ENCODE measurements at places on chromosomes 2 and 18.

DNA sequence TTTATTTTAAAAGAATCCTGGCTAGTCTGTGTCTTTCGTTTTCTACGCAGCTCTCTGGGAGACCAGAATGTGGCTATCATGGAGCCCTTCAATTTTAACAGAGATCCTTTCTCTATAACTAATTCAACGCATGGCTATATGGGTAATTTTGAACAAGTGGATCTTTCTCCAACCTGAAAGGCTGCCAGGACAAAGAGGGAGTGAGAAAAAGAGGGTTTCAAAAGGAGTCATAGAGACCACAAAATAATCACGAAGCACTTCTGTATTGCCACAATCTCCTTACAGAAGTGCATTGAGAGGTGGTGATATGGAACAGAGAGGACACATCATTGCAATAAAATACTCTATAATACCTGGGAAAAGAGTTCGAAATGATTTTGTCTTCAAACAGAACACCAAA is 21.7 kb upstream of the CDH2 start:
- no peak for DNase-seq

DNA sequence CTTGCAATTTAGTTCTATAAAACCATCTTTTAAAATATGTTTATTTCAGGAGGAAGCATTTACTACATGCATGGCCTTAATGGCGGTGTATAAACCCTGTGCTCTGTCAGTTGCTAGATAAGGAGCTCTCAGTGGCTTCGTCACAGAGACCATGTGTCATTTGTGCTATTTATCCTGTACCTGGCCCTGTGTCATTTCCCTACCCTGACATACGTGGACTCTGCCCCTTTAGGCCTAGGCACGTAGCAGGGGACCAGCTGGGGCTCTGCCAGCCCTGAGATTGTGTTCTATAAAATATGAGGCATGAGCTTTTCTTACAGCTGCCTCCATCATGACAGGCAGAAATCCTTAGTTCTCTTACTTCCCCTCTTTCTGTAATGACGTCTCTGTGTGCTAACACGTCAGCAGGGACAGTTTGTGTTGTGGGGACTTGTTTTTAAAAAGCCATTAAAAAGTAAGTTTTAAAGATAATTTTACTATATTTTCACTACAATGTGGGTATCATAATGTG is 88.0 kb downstream of the ITGB1BP1 start:
- no peak for DNase-seq

DNA sequence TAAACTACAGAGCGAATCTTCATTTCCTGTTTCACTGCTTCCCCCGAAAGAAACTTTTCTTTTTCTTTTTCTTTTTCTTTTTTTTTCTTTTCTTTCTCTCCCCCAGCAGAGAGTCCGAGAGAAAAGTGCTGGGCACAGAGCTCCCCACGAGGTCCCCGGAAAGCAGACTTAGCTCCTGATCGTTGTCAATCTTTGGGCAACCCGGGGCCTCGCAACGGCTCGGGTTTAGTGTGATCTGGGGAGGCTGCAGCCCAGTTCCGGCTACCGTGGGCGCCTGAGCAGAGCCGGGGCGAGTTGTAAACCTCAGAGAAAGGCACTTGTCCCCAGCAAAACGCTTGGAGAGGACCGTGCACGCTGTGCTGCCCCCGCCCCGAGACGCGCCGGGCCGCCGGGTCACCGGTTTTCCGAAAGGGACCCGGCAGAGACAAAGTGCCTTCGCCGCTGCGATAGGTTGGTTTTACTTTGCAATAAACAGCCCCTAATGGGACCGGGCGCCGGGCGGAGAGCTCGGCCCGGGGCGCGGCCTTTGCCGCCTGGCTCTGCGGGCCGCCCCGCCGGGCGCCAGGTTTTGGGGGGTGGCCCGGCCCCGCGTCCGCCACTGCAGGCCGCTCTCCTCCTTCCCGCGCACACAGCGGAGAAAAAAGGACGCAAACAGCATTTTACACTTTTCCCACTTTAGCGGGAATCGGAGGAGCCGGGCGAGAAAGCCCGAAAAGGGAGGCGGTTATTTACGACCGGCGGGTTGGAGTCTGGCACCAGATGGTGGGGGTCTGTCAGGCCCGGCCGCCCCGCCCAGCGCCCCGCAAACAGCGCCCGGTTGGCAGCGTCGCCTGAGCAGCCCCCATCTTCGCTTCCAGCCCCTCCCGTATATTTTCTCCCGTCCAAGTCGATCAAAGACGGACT is 136.0 kb downstream of the INSIG2 start:
- no peak for DNase-seq

DNA sequence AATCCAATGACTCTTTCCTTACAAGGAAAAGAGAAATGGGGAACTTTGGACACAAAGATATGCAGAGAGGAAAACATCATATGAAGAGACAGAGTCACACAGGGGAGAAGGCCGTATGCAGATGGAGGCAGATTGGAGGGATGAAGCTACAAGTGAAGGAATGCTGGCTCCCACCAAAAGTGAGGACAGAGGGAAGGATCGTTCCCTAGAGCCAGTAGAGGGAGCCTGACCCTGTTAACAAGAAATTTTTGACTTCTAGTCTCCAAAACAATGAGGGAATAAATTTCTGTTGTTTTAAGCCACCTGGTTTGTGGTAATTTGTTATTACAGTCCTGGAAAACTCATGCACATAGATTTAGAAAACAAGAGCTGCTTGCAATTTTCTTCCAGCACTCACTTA is 169.3 kb downstream of the PMAIP1 start:
- no peak for DNase-seq

GRCh38 chr2:194346193-194346592 is 1310.8 kb upstream of the SLC39A10 start:
- DNase-seq: no peak

GRCh38 chr2:102438111-102438510 is 15.2 kb downstream of the IL18RAP start:
- DNase-seq: no peak

DNA sequence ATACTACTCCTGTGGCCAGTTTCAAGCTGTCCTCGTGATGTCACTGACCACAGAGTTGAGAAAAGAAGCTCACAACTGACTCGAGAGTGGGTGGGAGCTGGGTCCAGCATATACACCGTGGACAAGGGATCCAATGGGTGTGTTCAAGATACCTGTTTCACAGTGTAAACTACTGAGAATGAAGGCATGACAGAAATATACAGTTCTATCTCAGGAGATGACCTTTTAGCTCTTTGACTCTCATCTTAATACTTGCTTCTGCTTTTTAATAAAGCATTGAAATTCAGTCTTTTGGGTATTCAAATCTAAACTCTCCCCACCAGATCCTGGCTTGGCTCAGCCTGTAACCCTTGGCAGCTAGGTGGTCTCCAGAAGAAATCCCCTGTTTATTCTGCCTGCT is 130.1 kb downstream of the MAP2 start:
- no peak for DNase-seq

- no peak for DNase-seq
Measured at GRCh38 chr2:187459256-187459655, 11.2 kb upstream of the CALCRL start.

GRCh38 chr2:179250848-179251504 is 13.7 kb downstream of the SESTD1 start:
- no peak for DNase-seq

DNA sequence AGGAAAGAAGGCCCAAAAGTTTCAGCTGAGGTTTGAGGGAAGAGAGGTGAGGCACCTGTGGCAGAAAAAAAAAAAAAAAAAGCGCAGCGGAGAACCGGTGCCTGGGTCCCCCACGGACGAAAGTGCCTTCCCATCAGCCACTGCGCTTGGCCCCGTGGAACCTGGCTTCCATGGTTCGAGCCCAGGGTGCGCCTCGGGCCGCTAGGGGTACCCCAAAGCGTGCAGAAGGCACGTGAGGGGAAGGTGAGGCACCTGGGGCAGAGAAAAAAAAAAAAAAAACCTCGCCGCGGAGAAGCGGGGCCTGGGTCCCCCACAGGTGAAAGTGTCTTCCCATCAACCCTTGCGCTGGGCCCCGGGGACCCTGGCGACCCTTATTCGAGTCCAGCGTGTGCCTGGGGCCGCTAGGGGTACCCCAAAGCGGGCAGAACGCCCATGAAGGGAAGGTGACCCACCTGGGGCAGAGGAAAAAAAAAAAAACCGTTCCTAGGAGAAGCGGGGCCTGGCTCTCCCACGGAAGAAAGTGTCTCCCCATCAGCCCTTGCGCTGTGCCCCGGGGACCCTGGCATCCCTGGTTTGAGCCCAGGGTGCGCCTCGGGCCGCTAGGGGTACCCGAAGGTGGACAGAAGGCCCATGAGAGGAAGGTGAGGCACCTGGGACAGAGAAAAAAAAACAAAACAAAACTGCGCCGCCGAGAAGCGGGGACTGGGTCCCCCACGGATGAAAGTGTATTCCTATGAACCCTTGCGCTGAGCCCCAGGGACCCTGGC is 228.6 kb downstream of the CCDC74A start:
- no peak for DNase-seq

DNA sequence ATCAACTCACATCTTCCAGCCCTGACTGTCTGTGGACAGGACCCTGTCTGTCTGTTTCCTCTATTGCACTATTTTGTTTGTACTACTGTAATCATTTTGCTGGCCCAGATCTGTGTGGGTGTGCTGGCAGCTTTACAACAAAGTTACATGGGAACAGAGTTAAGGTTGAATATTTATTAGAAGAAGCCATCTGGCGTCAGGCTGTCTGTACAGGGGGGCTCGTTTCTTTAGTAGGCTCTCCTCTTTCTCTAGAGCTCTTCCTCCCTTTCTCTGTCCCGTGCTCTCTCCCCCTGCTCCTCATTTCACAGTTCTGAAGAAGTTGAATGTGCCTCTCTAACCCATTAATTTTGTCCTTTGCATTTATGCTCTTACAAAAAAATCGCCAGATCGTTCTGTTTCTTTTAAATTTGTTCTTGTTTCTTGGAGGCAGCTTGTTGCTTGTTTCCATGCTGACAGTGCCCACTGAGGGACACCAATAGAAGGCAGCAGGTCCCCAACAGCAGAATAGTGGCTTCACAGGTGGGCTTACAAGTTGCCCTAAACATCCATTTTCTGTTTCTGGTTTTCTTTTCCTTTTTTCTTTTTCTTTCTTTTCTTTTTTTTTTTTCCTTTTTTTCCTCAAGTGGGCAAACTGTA is 315.2 kb upstream of the ZEB2 start:
- DNase-seq: no peak

GRCh38 chr18:32595832-32596231 is 125.2 kb upstream of the GAREM1 start:
- no peak for DNase-seq

DNA sequence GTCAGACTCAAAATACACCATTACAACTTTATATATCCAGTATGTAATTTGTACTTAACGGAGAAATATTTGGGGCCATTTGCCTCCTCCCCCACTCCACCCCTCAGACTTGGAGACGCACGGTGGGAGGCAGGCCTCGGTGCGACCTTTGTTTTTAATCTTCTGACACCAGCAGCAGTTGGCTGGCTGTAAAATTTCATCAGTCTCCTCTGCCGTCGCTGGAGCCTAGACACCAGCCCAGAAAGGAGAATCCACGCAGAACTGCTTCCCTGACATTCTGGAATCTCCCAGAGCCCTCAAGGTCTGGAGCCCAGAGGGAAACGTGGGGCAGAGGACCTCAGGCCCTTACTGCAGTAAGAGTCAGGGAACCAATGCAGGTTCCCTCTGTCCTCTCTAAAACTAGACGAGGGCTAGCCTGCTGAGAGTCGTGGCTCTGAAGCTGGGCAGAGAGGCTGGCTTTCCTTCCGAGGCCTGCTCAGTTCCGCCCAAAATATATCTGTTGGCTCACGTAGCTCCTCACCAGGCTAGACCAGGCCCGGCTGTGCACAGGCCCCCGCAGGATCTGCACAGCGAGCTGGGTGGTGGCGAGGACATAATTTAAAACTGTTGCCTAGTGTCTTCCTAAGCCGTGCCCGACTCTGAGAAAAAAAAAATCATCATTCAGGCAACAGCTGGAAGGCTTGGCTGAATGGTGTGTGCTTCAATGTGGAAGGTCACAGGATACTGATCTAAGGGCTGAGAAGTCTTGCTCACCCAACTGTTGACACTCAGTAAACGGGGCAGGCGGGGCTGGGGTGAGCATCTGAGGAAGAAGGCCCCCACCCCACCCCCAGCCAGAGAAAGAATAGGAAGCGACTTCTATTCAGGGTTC is 40.4 kb downstream of the EN1 start:
- DNase-seq: no peak

- no peak for DNase-seq
Measured at GRCh38 chr2:3966470-3966869, 263.1 kb downstream of the DCDC2C start.

DNA sequence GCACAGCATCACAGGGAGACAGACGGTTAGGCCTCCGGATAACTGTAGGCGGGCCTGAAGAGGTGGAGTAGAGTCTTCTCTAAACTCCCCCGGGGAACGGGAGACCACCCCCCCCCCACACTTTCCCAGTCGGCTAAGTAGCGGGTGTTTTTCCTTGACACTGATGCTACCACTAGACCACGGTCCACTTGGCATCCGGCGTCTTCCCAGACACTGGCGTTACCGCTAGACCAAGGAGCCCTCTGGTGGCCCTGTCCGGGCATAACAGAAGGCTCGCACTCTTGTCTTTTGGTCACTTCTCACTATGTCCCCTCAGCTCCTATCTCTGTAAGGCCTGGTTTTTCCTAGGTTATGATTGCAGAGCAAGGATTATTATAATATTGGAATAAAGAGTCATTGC is 25.7 kb upstream of the NCL start:
- no peak for DNase-seq

DNA sequence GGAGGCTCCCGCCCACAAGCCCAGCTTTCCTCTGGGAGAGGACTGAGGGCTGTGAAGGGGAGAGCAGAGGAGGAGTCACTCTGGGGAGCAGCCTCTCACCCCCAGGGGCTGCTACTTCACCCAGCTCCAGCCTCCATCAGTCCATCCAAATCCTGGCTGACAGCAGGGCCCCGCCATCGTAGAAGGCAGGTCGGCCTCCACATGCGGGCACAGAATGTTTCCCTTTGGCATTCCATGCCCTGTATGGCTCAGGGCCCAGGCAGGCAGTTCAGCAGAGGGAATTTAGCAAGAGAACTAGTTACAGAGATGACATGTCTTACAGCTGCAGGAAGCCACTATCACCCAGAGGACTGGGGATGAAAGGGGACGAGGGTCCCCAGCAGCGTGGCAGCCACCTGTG is 6.4 kb upstream of the ODC1 start:
- DNase-seq: no peak

- no peak for DNase-seq
Measured at GRCh38 chr2:230512955-230513748, 97.2 kb downstream of the SP100 start.

DNA sequence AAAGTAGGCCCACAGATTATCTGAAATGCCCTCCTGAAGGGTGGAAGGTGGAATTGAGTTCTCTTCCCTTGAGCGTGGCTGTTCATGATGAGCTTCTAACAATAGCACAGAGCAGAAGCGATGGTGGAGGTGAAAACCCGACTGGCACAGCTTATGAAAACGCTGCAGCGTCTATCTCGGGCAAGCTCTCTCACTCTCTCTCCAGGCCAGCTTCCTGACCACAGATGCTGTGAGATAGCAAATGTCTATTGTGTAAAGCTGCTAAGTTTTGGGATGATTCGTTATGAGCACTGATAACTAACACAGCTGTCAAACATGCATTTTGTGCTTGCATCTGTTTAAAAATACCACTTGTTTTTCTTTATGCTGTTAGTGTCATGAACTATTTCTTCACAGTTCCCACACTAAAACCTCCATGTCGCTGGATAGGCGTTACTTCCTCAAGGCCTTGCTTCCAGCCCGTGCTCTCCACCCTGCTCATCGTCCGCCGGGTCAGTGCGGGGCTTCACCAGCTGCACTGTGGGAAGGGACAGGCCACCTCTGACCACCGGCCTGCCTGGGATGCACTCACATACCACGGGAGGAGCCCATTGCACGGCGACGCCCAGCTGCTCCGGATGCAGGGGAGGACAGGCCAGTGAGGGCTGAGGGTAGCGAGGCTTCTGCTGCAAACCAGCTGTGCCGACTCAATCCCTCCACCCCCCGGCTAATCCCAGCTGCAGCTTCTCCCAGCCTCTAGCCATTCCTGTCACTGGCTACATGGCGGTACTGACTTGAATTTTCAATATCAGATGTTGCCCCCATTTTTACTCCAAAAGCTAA is 60.0 kb upstream of the OTOS start:
- DNase-seq: no peak
